Fibroblast of villous mesenchyme (primary cell): ENCODE measurements at places on chromosomes 16 and 17. TPM values are rescaled to one million over a fixed set of nuclear protein-coding genes. Genes with fewer than 3 reads are reported as not detected.

Gene ELMO3
- 0.43 and 0.64 TPM in 2 replicates for total RNA-seq

Gene CTRB2
- total RNA-seq, result not detected in 2 replicates

Gene SLC5A2
- total RNA-seq, result under 0.01 TPM in 2 replicates

Gene SLC2A4
- total RNA-seq, result under 0.01 TPM in 1 of 2 replicates, not detected in the other

Gene CCL5
- total RNA-seq, result under 0.01 TPM in 1 of 2 replicates, not detected in the other
